Fibroblast of villous mesenchyme (primary cell): ENCODE measurements at places on chromosomes 5 and 9. TPM values are rescaled to one million over a fixed set of nuclear protein-coding genes. Genes with fewer than 3 reads are reported as not detected.

The RLN2 gene
- total RNA-seq = 0.43 TPM in 1 of 2 replicates, not detected in the other

The DOK3 gene
- 2.6 TPM in 2 replicates for total RNA-seq

The DOCK8 gene
- total RNA-seq = 0.32 and 2.6 TPM in 2 replicates

The PCDHA11 gene
- total RNA-seq = under 0.01 TPM in 2 replicates

The PCDHGA6 gene
- 4.7 and 4.8 TPM in 2 replicates for total RNA-seq
